ENCODE measurements at places on chromosomes 7 and 10.

DNA sequence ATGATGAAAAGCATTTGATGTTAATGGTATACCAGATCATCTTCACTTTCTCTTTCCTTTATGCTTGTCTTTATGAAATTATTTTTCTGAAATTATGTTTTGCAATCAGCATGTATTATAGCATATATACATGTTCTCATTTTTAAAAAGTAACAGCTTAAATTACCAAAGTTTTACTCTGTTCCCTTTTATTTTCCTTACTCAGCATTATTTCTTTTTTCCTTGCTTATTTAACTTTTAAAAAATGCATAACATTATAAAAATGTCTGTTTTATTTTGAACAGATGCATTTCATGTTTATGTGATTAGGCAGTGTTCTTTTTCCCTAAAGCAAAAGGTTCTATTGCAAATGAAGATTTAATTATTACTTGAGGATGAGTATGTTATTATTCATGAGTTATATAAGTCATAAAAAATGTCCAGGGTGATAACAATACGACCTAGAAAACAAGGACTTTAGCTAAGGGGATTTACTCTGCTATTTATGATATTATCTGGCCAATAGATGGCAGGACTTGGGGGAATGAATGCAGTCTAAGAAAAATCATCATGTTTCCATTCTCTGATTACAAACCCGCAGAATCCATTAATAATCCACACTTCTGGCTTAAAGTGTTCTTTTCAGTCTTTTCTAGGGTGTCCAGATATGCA is 38.5 kb downstream of the CABCOCO1 start:
- DNase-seq = no peak

- DNase-seq = no peak
These were observed 80.4 kb upstream of the MGMT start for GRCh38 chr10:129386415-129387257.

- DNase-seq = no peak
These were observed 58.7 kb upstream of the BTRC start for GRCh38 chr10:101295261-101295660.

DNA sequence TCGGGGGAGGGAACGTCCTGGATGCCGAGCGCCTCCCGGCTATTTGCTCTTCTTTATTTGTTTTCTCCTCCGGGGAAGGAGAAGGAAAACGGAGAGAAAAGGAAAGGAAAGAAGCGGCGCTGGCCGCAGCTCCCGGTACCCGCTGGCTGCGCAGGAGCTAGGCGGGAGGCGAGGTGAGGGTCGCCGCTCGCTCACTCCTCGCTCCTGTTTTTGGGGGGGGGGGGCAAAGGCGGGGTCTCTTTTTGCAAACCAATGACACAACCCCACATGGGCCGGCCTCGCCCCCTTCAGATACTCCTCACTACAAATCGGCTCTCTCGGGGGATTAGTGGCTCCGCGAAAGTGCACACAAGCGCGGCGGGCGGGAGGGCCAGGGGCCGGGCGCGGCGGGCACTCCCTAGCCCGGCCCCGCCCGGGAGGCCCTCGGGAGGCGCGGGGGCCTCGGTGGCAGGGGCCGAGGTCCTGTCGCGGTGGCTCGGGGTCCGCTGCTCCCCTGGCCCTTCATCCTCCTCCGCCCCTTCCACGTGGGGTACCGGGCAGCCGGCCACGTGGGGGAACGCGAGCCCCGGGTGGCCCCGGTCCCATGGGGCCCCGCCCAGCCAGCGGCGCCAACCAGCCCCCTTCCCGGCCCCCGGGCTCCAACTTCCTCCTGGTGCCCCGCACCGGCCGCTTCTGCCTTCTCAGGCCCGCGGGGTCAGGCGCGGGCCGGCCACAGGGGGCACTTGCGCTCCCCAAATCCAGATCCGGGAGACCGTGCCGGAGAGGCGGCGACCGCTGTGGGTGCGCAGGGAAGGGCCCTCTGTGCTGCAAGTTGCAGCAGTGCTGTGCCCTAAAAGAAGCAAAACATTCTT is 718 bp upstream of the CTBP2 start:
- peak; percentile 77 for DNase-seq

GRCh38 chr10:269440-270074 is 134.3 kb downstream of the ZMYND11 start:
- no peak for DNase-seq

- DNase-seq = no peak
These were observed 64.5 kb downstream of the CARD11 start for GRCh38 chr7:2979201-2979631.

- DNase-seq = no peak
These were observed 16.5 kb downstream of the CREB3L2 start for GRCh38 chr7:137985253-137985896.

- no peak for DNase-seq
These were observed 168.8 kb downstream of the PARD3 start for GRCh38 chr10:34646331-34646730.

- no peak for DNase-seq
These were observed 64.8 kb downstream of the PWWP2B start for GRCh38 chr10:132461683-132462231.

DNA sequence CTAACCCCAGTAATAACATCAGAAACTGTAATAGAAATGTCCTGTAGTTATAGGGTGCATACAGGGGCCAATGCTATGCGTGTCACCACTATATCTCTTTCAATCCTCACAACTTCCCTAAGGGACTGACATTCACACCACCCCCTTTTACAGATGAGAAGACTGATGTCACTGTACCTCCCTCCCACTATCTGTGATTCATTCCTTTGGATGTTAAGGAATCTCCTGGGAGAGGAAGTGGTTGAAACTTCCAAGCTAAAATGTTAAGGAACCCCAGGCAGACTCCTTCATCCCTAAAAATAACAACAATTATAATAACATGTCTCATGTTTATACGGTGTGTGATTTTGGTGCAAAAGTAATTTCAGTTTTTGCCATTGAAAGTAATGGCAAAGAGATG is 5.4 kb downstream of the COL13A1 start:
- no peak for DNase-seq

DNA sequence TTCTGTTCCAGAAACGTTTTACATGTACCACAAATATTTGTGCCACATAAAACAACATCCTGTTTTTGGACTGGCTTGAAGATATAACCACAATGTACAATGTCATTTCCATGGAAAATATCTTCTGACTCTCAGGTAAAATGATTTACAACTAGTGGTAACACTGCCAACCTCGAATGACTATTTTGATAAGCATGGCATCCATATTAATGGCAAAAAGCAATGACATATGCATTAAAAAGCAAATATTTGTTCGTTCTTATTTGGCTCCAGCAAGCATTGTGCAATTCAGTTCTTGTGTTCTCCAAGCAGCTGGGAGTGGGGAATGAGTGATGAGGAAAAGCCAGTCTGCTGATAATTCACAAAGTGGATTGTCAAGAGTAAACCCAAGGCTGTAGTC is 289.0 kb downstream of the PLXDC2 start:
- DNase-seq = no peak

GRCh38 chr7:73960548-73960947 is 67.4 kb upstream of the ELN start:
- no peak for DNase-seq

DNA sequence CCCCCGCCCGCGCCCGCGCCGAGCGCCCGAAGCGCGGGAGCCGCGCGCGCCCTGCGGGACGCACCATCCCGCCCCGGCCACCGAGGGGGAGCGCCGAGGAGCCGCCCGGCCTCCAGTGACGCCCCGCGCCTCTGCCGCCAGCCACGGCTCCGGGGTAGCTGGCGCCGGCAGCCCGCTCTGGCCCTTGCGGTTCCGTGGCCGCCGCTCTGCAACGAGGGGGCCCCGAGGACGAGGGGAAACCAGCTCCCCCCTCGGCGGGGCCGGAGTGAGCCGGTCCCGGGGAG is at the start of gene PAXIP1:
PAXIP1 (minus strand) TSS at position 33 of the 284 bp plus-strand sequence. CDS start 195 bp downstream, outside the sequence.
- DNase-seq = no peak

GRCh38 chr7:79515358-79515757 is 61.9 kb upstream of the MAGI2 start:
- no peak for DNase-seq

DNA sequence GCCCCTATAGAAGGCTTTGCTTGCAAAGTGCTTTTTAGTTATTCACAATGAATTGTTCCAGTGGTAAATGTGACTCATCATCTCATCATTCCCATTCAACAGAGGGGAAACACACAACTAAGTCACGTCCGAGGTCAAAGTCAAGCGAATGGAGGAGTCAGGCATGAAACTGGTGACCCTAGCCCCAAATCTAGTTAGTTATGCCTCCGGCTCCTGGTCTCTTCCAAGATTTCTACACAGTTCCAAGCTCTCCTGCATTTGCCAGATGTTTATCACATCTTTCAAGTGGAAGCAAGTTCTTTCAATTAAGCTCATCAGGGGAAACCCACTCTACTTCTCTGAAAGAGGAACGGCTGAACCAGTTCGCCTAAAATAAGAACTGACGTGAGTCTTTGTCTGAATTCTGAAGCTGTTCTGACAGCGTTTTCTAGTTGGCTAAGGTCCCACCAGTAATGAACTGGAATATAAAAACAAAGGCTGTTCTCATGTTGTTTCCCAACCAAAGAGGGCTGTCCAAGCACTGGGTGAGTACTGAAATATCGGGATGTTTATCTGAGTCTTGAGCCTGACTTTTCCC is 140.9 kb upstream of the NRBF2 start:
- no peak for DNase-seq

DNA sequence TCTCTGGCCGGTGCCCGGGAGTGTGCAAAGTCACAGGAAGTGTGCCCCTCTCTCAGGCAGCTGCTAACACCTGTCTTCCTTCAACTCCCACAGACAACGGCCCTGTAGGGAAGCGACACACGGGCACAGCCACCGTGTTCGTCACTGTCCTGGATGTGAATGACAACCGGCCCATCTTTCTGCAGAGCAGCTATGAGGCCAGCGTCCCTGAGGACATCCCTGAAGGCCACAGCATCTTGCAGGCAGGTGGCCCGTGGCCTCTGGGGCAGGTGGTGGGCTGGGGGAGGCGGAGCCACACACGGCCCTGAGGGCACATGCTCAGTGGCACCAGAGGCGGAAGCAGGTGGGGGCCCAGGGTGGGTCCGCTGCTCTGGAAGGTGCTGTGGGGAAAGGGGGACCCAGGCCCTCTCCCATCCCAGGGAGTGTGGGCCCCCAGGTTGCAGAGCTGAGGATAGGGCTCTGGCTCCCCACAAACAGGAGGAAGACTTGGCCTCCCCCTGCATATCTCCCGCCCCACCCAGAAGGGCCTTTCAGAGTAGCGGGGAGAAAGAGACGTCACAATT is 6.9 kb downstream of the C10orf105 start:
- no peak for DNase-seq

DNA sequence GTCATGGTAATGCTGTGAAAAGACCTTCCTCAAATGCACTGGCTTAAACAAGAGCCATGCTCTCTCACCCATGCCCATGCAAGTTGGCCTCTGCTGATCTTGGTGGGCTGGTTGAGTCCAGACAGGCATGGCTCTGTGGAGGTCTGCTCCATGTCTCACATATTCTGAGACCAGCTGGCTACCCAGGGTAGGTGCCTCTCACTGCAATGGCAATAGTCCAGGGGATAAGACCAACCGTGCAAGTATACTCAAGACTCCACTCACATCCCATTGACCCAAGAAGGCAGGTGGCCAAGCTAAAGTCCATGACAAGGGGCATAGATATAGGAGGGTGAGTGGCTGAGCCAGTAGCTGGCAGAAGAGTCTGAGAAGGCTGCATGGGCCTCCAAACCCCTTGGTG is 14.2 kb upstream of the EBF3 start:
- DNase-seq = no peak

GRCh38 chr7:4959893-4960292 is 906 bp upstream of the MMD2 start:
- no peak for DNase-seq

- DNase-seq = no peak
These were observed 477.5 kb upstream of the FOXK1 start for GRCh38 chr7:4204513-4205165.

DNA sequence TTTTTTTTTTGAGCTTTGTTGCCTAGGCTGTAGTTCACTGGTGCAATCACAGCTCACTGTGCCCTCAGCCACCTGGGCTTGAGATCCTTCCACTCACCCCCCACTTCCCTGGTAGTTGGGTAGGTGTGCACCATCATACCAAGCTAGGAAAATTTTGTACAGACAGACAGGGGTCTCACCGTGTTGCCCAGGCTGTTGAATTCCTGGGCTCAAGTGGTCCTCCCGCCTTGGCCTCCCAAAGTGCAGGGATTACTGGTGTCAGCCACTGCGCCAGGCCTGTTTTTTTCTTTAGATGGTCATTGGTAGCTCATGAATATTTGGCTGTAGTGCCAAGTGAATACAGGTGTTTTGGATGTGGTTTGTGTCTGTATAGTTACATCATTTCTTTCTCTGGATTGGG is 7.5 kb downstream of the COMTD1 start:
- no peak for DNase-seq

DNA sequence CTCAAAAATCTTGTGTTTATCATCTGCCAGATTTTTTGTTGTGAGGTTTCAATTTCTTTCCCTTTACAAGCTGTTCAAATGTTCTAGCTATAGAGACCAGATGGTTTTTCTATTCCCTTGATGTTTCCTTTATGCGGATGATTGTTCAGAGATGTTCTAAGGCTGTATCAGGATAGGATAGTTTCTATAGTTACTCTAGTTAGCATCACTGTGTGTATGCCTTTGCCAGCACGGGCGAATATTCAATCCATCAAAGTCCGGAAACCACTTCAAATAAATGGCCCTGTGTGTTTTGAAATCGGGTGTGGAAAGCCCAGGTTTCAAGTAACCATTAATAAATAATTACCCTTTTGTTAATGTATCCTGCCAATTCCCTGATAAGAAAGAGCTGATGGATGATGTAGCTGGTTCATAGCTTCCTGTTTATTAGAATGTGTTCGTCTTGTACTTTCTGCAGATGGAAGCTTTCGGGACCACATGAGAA is 149.8 kb upstream of the PRKCQ start:
- DNase-seq = no peak

GRCh38 chr7:104852386-104852785 is 161.6 kb upstream of the KMT2E start:
- no peak for DNase-seq

DNA sequence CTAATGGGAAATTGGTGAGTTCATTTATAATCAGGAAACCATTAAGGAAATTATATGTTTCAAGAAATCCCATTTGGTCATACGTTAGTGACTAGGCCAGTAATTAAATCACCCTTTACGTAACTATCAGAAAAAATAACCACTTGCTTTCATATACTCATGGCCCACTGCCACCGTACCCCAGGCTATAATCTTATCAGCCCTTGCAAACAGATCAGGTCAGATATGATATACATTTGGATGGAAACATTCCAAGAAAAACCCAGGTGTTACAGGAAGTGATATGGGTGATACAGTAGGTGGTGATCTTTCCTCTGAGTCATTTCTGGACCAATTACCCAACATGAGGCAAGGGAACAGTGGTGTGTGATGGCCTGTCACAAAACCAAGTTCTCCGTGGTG is 481.0 kb upstream of the SEMA3A start:
- DNase-seq = no peak
